ENCODE measurements at places on chromosomes 2 and 18. TPM values are rescaled to one million over a fixed set of nuclear protein-coding genes. Genes with fewer than 3 reads are reported as not detected.
A peak's percentile ranks its signal among the peaks of the same experiment; 100 is the strongest.

The NGEF gene
- 0.12 TPM for total RNA-seq

The CACNB4 gene
- total RNA-seq, result 0.10 TPM

The CREG2 gene
- not detected for total RNA-seq

The AQP12B gene
- not detected for total RNA-seq

The HOXD1 gene
- not detected for total RNA-seq

The ANKRD62 gene
- total RNA-seq, result not detected

The REG1B gene
- not detected for total RNA-seq

The MAPK4 gene
- not detected for total RNA-seq

The HES6 gene
- total RNA-seq, result 3.1 TPM

The IL1R2 gene
- total RNA-seq, result 10.5 TPM

The HRH4 gene
- total RNA-seq, result not detected

DNA sequence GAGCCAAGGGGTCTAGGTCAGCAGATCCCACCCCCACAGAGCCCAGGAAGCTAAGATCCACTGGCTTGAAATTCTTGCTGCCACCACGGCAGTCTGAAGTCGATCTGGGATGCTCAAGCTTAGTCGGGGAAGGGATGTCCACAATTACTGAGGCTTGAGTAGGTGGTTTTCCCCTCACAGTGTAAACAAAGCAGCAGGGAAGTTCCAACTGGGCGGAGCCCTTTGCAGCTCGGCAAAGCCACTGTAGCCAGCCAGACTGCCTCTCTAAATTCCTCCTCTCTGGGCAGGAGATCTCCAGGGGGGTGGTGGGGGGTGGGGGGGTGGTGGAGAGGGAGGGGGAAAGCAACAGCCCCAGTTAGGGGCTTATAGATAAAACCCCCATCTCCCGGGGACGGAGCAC, 419.5 kb downstream of the NUP35 start:
- H3K36me3 ChIP-seq, result no peaks in the 10 kb centered on the region
- H3K27me3 ChIP-seq, result no peaks in the 10 kb centered on the region
- no peak overlapping the region for H3K27ac ChIP-seq
- DNase-seq, result no peak
- no peaks in the 10 kb centered on the region for H3K4me1 ChIP-seq
- H3K4me3 ChIP-seq, result no peak overlapping the region

- DNase-seq, result no peak
- no peak overlapping the region for H3K27ac ChIP-seq
- H3K27me3 ChIP-seq, result no peaks in the 10 kb centered on the region
- no peak overlapping the region for H3K4me3 ChIP-seq
- H3K4me1 ChIP-seq, result no peaks in the 10 kb centered on the region
- peaks cover 1% of the 10 kb centered on the region for H3K36me3 ChIP-seq
Observed at GRCh38 chr2:215386566-215386965, 49.3 kb downstream of the FN1 start.

GRCh38 chr2:239343946-239344856, 56.6 kb downstream of the HDAC4 start:
- no peak overlapping the region for H3K4me3 ChIP-seq
- no peak for DNase-seq
- H3K36me3 ChIP-seq, result peaks cover 13% of the 10 kb centered on the region
- no peak overlapping the region for H3K27ac ChIP-seq
- H3K4me1 ChIP-seq, result peaks cover 33% of the 10 kb centered on the region

DNA sequence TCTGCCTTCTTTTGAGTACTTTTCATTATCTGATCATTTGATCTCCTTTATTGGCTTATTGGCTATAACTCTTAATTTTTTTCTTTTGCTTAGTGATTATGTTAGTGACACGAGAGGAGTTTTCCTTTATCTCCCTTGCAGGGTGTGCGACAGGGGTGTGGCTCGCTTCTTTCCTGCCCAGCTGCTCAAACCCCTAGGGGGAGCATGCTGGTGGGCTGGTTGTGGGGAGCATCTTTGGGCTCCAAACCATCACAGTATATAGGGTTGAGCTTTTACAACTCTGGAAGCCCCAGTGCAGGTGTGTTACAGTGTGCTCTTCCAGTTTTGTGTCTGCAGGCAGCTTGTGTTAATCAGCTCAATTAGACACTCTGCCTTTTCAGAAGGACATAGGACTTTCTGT, 357.0 kb upstream of the TMEFF2 start:
- H3K4me1 ChIP-seq, result no peaks in the 10 kb centered on the region
- no peaks in the 10 kb centered on the region for H3K27me3 ChIP-seq
- no peak overlapping the region for H3K27ac ChIP-seq
- H3K4me3 ChIP-seq, result no peak overlapping the region
- H3K36me3 ChIP-seq, result no peaks in the 10 kb centered on the region

DNA sequence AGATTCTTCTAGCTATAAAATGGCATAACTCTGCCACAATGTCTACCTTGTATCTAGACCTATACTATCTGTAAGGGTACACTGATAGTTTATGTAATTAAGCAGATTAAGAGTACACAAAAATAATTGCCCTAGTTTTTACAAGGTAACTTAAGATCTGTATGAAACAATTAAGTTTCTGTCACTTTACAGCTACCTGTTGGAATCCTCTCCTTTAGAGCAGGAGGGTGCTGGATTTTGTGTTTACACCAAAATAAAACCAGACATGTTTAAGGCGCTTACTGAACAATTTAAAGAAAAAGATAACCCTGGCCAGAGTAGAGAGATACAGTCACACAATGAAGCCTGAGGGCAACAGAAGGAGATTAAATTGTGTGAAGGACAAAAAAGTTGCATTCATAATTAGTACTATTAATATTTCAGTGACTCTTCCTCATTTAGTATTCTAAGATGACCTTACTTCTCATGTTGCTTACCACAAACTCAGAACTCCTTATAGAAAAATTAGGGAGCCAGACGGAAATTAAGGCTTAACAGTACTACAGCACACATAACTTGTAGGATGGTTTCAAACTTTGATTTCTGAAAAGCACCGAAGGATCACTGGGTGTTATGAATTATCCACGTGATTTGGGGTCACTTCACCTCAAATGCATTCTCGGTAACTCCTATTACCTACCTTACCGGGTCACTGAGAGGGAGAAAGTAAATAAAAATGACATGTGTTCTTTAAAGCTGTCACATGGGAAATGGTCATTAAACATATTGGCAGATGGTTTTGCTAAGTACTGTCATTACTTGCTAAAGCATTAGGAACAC, 1.0 kb downstream of the DARS1 start:
- peak overlapping the region; percentile 95 for H3K4me3 ChIP-seq
- peaks cover 45% of the 10 kb centered on the region for H3K4me1 ChIP-seq
- DNase-seq, result no peak

GRCh38 chr18:78408623-78409022, 571.0 kb upstream of the SALL3 start:
- peaks cover 2% of the 10 kb centered on the region for H3K27me3 ChIP-seq
- no peak overlapping the region for H3K27ac ChIP-seq
- H3K36me3 ChIP-seq, result no peaks in the 10 kb centered on the region
- peaks cover 7% of the 10 kb centered on the region for H3K4me1 ChIP-seq
- H3K4me3 ChIP-seq, result no peak overlapping the region
- no peak for DNase-seq

DNA sequence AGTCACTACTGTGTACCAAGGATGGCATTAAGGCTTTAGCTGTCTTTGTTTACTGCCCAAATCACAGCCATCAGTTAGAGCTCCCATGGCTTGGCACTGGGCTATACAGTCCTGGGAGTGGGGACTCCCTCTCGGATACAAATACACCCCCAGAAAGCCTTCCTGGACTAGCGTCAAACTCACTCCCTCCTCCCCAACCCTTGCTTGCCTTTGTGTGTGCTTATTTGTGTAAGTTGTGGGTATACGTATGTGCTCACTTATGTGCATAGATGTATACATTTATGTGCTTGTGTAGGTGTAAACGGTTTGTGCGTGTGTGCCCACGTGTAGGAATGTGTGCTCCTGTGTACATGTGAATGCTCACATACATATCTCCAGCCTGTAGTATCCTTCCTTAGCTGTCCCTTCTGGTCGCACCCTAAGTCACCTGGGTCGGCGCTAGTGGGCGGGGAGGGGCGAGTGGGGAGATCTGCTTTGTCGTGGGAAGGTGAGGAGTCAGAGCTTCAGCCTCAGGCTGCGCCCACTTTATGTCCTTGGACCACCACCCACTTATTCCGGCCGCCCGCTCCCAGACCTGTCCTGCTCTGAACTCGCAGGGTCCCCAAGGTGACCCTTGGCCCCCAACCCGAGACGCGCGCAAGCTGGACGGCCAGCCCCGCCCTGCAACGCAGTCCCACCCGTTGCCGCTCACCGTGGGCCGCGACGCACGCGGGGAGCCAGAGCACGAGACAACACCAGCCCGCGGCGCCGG, 461 bp downstream of the PRADC1 start:
- H3K36me3 ChIP-seq, result peaks cover 19% of the 10 kb centered on the region
- no peaks in the 10 kb centered on the region for H3K27me3 ChIP-seq
- H3K4me1 ChIP-seq, result peaks cover 27% of the 10 kb centered on the region
- DNase-seq, result peak; percentile 31
- H3K27ac ChIP-seq, result no peak overlapping the region

- no peaks in the 10 kb centered on the region for H3K27me3 ChIP-seq
- H3K4me1 ChIP-seq, result no peaks in the 10 kb centered on the region
- no peak for DNase-seq
- H3K36me3 ChIP-seq, result no peaks in the 10 kb centered on the region
Observed at GRCh38 chr2:22326250-22326649, 1058.7 kb upstream of the KLHL29 start.

GRCh38 chr2:195500879-195501278, 156.1 kb upstream of the SLC39A10 start:
- H3K27me3 ChIP-seq, result no peaks in the 10 kb centered on the region
- no peak overlapping the region for H3K27ac ChIP-seq
- H3K4me3 ChIP-seq, result no peak overlapping the region
- H3K4me1 ChIP-seq, result peaks cover 44% of the 10 kb centered on the region

DNA sequence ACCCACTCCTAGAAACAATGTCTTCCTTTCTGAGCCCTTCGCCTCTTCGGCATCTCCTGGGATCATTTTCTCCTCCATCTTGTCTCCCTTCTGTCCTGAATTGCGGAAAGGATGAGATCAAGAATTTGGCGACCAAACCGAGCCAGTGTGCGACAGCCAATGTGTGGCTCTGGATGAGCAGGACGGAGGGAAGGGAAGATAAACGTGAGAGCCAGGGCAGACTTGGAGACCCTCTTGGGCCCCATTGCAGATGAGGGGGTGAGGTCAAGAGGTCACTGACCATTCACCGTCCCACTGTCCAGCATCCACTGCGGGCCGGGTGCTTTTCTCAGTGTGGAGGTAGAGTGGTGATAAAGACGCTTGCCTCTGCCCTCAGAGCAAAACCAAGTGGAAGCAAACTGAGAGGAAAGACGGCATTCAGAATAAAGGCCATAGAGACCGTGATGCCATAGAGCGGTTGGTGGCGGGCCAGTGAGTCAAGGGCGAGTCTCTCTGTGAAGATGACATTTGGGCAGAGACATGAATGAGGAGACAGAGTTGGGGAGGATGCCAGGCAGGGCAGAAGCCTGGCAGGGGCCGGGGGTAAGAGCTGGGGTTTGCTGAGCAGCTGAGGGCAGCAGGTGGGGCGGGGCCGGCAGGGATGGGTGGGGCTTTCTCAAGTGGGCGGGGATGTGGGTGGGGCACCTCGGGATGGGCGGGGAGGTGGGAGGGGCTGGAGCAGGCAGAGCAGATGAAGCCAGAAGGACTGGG, 55.6 kb downstream of the ACAA2 start:
- H3K27ac ChIP-seq, result no peak overlapping the region
- DNase-seq, result no peak
- H3K36me3 ChIP-seq, result no peaks in the 10 kb centered on the region
- H3K4me1 ChIP-seq, result no peaks in the 10 kb centered on the region
- H3K27me3 ChIP-seq, result no peaks in the 10 kb centered on the region

GRCh38 chr18:74196220-74197119, 48.1 kb downstream of the TIMM21 start:
- peaks cover under 1% of the 10 kb centered on the region for H3K27me3 ChIP-seq
- H3K27ac ChIP-seq, result peak overlapping the region; percentile 28
- H3K4me3 ChIP-seq, result peak overlapping the region; percentile 63
- no peaks in the 10 kb centered on the region for H3K36me3 ChIP-seq
- peak; percentile 64 for DNase-seq

DNA sequence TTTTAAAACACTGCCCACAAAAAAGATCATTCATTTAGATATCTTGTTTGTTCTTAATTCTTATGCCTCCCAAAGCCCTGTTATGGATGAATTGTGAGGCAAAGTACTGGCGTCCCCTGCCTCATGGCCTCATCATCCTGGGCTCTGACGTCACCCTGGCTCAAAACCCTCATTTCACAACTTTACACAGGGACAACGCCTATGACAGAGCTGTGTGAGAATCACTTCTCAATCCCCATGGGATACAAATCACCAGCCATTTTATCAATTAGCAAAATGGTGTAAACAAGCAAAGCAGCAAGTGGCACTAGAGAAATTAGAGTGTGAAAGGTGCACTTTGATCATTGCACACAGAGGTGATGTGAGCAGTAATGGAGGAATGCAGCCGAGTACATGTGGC, 16.6 kb downstream of the FHOD3 start:
- H3K27me3 ChIP-seq, result peaks cover 23% of the 10 kb centered on the region
- no peaks in the 10 kb centered on the region for H3K4me1 ChIP-seq
- no peak overlapping the region for H3K4me3 ChIP-seq

- H3K27ac ChIP-seq, result no peak overlapping the region
- no peaks in the 10 kb centered on the region for H3K4me1 ChIP-seq
- no peak overlapping the region for H3K4me3 ChIP-seq
- no peaks in the 10 kb centered on the region for H3K36me3 ChIP-seq
Observed at GRCh38 chr2:20188851-20189250, 36.1 kb downstream of the SDC1 start.

- no peak overlapping the region for H3K27ac ChIP-seq
- H3K4me3 ChIP-seq, result no peak overlapping the region
- no peaks in the 10 kb centered on the region for H3K36me3 ChIP-seq
- H3K27me3 ChIP-seq, result peaks cover 6% of the 10 kb centered on the region
Observed at GRCh38 chr18:45156946-45157345, 458.3 kb upstream of the SLC14A2 start.

Data from activated naive CD4-positive, alpha-beta T cell treated with anti-CD3 and anti-CD28 coated beads for 36 hours (primary cell).